ENCODE measurements at places on chromosomes 3 and 15.

- DNase-seq = no peak
These were observed 97.4 kb upstream of the KLF13 start for GRCh38 chr15:31228980-31229826.

DNA sequence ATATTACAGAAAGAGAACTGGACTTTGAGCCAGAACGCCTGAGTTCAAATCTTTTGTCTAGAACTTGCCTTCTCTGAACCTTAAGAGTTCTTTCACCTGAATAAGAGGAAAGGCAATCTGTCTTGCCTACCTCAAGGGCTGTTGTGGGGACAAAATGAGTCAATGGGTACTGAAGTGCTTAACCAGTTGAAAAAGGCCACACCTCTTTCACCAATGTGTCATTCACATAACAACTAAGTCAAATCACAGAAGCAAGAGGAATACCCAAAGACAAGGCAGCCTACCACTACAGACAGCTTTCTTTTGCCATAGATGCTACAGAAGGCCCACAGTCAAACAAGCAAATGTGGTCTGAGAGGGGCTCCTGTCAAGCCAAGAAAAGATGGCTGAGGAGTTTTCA, 39.7 kb downstream of the NBEAL2 start:
- no peak for DNase-seq

GRCh38 chr15:72994534-72995177, 57.6 kb upstream of the NEO1 start:
- no peak for DNase-seq

GRCh38 chr15:81000144-81000623, 539 bp upstream of the TLNRD1 start:
- DNase-seq = no peak

DNA sequence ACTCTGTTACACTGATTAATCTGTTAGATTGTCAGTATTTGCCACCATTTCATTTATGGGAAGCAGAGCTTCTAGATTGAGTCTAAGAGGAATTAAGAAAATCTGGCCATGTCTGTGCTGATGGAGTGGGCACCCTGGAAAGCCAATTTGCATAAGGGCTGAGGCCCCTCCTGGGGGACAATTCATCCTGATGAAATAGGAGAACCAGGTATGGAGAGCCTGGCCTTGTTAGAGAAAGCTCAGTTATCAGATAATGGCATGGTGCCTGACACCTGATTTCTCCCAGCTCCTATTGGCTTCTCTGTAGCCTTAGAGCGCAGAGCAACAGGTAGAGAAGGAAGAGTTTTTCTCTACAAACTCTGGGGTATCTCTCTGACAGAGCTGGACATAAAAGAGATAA, 114.2 kb downstream of the EBLN2 start:
- no peak for DNase-seq

GRCh38 chr3:156396851-156397250, 158.1 kb downstream of the SSR3 start:
- no peak for DNase-seq

GRCh38 chr15:81323559-81323943, 390 bp downstream of the STARD5 start:
- DNase-seq = no peak

DNA sequence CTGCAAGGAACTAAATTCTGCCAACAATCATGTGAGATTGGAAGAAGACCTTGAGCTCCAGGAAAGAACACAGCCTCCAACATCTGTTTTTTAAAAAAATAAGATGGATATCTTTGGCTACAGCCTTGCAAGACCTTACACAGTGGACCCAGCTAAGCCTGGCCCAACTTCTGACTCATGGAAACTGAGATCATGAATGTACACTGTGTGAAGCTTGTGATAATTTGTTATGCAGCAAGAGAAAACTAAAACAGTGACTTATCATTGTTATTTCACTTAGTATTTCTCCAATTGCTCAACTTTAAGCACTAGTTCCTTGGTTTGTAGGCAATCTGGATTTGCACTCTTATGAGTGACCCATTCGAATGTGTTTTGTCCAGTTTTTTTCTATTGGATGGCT, 29.3 kb downstream of the SHQ1 start:
- peak; percentile 83 for DNase-seq

GRCh38 chr3:169280646-169281045, 382.9 kb downstream of the MECOM start:
- DNase-seq = no peak

DNA sequence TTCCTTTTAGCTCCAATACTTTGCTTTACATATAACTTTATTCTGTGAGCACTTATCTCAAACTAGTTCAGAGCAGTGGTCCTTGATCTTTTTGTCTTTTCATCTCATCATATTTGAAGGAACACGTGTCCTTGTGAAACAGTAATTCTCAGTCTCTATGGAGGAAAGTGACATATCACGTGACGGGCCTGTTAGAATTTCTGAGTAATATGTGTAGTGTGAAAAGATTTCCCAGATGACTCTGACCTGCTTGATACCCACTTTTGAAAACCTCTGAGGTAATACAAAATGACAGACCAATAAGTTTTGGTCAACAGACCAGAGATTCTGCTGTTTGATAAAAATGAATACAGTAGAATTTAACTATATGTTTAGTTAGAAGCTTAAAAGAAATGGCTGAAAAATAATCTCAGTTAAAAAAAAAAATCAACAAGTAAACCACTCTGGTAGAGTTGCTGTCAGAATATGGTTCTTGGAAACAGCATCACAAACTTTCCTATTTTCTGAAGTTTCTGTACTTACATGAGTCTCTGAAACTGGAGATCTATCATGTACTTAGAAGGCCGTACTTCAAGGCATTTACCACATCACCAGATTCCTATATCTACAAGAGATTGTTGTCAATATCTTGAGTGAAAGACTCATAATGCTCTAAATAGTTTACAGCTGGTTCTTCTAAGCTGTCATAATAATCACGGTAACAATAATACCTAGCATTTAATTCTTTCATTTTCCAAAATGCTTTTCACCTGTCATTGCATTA, 590.2 kb upstream of the TBL1XR1 start:
- no peak for DNase-seq

- DNase-seq = no peak
These were observed 59.4 kb downstream of the UBR1 start for GRCh38 chr15:43046484-43046883.

DNA sequence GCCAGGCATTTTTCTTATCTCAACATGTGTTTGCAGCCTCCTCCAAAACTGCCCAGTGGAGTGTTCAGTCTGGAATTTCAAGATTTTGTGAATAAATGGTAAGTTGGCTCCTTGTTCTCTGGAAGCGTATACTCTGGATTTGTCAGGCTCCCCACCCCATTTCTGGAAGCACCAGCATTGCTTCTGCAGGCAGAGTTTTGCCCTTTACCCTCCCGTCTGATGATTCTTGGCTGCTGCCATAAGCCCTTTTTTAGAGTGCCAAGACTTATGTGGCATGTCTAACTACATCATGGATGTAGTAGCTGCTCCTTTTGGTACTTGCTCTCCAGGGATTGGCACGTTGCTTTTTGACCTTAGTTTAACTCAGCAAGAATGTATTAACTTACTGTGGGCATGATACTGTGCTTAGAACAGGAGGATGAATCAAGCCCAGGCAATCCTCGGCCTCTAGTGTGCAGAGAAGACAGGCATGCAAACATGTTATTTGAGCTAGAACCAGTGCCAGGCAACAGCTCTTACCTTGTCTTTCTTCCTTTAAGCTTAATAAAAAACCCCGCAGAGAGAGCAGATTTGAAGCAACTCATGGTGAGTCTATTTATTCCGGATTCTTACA, 8.3 kb downstream of the SNAPC5 start:
- no peak for DNase-seq

DNA sequence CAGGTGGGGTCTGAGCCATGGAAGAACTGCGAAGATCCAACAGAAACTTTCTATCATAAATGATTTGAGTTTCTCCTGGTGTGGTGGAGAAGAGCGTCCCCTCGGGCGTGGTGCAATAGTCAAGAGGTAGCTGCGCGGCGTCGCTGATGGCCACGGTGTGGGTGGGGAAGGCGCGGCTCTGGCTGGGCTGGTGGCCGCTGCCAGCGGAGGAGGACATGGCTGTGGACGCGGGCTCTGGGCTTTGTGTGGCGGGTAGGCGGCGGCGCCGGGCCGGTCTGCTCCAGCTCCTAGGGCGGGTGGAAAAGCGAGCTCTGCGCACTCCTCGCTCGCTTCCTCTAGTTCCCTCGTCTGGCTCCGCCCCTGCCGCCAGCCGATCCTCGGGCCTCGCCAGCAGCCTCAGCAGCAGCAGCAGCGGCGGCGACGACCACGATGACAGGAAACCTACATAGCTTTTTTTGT, 5.9 kb downstream of the STARD9 start:
- peak; percentile 70 for DNase-seq

GRCh38 chr3:155760653-155761052, 15.8 kb upstream of the PLCH1 start:
- DNase-seq = no peak

DNA sequence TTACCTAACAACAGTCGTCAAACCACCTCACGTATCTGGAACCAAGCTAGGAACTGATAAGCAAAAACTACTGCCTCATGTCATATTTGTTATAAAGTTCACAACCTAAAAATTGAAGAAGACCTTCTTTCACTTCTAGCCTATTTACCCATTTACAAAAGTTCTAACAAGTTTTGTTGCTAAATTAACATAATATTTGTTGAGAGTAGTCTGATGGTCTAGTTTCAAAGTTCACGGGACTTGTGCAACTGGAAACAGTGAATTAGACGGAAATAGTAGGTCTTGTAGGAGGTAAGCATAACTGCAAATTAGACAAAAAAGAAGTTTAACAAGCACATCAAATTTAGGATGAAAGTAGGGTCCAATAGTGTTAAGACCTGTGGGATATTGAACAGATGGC, 51.9 kb downstream of the CCR4 start:
- no peak for DNase-seq

GRCh38 chr3:46541835-46542234, 24.3 kb downstream of the LRRC2 start:
- DNase-seq = no peak

DNA sequence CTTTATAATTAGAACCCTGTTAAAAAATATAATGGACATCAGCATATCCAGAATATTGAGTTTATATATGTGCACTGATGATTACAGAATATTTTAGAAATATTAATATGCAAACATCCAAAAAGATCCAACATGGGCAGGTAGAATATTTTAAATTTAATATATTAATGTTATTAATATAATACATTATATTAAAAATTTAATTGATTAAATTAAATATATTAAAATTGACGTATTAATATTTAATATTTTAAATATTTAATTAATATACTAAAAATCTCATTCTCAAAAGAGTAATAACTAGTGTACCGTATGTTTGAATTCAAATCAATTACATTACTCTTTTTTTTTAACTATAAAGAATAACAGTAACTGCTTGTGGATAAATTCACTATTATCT, 73.8 kb upstream of the FURIN start:
- DNase-seq = no peak

- no peak for DNase-seq
These were observed 28.3 kb upstream of the MYZAP start for GRCh38 chr15:57563416-57563815.
